SK-N-SH treated with all-trans-retinoic acid at 6 μM for 48 hours (cell line): ENCODE measurements at places on chromosomes 3 and 15.

GRCh38 chr3:13483988-13484695 lies 4.0 kb downstream of the HDAC11 start:
- no peak for ATAC-seq

- no peak for ATAC-seq
These were observed 402.4 kb downstream of the MAGI1 start for GRCh38 chr3:65636326-65636725.

GRCh38 chr3:3605226-3605625 lies 194.0 kb upstream of the LRRN1 start:
- ATAC-seq = no peak

DNA sequence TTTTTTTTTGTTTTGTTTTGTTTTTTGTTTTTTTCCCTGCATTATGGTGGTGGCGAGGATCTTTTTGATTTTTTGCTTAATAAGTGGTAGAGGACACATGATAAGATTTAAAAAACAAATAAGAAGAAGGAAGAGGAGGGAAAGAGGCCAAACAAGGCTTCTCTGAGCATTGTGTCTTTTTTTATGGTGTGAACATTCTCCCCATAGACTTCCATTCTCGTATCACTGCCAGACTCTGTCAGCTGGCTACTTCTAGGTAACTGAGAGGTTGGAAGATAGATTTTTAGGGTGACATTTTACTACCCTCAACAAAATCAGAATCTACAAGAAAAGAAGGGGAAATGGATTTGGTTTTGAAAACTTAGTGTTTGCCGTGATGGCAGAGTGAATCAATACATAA lies 3.8 kb downstream of the NLGN1 start:
- ATAC-seq = no peak

DNA sequence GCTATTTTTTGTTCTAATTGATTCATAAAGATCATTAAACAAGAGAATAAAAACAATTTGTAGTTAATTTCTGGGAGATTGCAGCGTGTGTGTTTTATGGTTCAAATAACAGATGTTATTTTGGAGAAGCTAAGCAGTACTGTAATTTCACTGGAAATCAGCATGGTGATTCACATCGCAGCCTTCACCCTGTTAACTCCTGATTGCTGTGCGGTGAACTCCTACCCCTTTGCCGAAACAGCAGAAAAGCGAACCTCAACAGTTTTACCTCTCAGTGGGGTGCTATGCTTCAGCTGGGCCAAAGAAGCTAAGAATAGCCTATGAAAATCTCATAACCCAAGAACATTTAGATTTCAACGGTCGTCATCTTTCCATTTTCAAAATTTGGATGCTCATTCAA lies 441.5 kb upstream of the RARB start:
- ATAC-seq = no peak
